ENCODE measurements at places on chromosomes 3 and 15.

DNA sequence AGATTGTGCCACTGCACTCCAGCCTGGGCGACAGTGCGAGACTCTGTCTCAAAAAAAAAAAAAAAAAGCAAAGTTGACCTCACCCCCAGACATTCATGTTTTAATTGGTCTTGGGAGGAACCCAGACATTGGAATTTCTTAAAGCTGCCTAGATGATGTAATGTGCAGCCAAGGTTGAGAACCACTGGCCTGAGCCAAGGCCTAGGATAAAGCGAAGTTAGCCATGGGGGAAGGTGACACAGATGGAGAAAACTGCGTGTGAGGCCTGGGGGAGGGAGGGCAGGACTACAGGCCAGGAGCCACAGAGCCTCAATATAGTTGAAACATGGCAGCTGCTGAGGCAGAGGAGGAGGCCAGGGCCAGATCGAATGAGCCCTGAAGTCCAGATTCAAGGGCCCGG lies 21.0 kb downstream of the GLB1 start:
- DNase-seq = no peak

GRCh38 chr3:98612996-98613517 lies 19.6 kb upstream of the CPOX start:
- DNase-seq = no peak

DNA sequence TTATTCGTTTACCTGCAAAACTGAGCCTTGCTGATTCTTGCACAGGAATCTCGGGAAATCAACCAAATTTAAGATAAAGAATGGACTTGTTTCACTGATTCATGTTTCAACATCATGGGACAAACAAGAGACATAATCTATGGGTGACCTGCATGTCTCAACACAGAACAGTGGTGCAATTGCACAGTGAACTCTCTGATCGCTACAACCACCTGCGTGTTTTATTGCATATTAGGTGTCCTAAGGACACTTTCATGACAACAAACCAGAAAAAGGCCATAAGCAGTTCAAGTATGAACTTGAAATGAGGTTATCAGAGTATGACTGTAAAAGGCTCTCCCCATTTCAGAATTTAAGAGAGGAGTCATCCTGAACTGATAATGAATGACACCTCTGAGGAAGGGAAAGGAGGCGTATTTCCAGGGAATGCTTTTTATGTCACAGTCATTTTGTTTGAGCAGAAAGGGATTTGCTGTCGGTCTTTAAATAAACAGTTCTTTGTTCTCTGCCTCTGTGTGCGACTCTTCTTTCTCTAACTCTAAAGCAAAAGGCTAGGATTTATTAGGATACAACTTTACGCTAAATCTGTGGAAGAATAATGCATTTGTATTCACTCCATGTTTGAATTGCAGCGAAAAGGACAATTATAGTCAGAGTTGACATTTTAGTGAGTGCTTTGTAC lies 167.2 kb downstream of the RBMS3 start:
- DNase-seq = no peak

DNA sequence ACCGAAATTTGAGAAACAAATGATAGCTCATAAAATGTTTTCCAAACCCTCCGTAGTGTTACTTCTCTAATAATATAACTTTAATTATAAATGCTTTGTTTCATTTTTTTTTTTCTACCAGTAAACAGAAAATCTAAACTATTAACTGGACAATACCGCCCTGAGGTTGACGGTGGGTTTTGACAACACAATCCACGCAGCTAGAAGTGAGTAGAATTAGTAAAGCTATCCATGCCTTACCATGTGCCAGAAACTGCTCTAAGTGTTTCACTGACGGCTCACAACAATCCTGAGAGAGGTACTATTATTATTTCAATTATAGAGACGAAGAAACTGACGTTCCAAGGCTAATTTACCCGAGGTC lies 410 bp downstream of the NDUFAF1 start:
- DNase-seq = no peak

GRCh38 chr3:100254168-100254777 lies 6.5 kb upstream of the TBC1D23 start:
- peak; percentile 79 for DNase-seq

GRCh38 chr15:75843678-75844581 lies 683 bp downstream of the UBE2Q2 start:
- DNase-seq = no peak

GRCh38 chr3:155712008-155712407 lies 32.9 kb downstream of the PLCH1 start:
- DNase-seq = no peak

GRCh38 chr3:158313338-158313927 lies 203.5 kb downstream of the RSRC1 start:
- peak; percentile 59 for DNase-seq

GRCh38 chr15:101275018-101275417 lies 2.3 kb downstream of the SELENOS start:
- no peak for DNase-seq

GRCh38 chr3:132549890-132550578 lies 47.0 kb upstream of the ACKR4 start:
- no peak for DNase-seq

- no peak for DNase-seq
Observed at GRCh38 chr3:109070211-109070610, 47.7 kb downstream of the MORC1 start.

DNA sequence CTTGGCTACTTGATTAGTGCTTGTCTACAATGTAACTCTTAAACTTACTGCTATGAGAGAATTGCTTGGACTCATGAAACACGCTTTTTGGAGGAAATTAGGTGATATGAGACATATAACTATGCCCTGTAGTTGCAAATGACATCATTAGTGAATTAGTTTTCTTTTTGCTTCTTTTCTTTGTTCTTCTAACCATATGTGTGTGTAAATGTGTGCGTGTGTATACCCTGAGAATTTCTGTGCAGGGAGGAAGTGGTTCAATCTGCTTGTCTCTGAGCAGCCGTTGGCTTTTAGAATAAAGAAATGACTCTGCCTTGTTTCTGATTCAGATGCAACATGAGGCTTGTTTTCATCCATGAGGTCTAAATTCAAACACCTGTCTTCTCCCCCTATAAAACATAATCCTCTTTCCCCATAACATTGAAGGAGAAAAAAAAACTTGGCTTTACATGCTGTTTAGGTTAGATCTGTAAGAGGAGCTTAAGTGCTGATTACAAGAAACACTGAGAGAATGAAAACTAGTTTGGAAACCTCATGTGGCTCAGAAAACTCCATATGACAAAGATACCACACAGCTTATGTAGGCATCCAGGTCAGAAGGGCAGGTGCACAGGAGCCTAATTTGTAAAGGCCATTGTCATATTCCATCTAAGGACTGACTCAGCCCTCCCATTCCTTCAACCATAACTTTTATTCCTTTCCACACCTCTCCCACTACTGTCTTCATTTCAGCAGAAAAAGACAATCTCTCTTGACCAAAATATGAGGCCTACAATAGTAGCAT lies 30.5 kb upstream of the BLM start:
- DNase-seq = peak; percentile 82

DNA sequence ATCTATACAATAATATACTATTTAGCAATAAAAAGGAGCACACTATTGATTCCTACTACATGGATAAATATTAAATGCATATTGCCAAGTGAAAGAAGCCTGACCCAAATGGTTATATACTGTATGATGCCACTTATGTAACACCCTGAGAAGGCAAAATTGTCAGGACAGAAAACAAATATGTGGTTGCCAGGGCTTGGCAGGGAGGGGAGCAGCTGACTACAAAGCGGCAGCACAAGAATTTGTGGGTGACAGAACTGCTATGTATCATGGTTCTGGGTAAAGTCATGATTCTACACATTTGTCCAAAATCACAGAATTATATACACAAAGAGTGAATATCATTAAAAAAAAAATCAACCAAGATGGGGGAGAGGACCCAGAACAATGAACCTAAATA lies 22.5 kb downstream of the TBC1D2B start:
- DNase-seq = no peak

DNA sequence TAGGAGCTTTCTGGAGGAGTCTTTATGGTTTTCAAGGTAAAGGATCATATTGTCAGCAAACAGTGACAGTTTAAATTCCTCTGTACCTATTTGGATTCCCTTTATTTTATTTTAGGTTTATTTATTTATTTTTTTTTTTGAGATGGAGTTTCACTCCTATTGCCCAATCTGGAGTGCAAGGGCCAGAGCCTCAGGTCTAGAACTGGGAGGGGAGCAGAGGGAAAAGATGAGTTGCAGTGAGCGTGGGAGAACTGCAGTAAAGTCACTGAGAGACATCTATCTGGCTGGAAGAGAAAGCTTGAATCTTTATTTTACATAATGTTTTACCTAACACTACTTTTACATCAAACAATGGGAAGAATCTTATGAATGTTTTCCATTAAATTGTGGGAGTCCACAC lies 49.5 kb upstream of the GK5 start:
- DNase-seq = no peak

DNA sequence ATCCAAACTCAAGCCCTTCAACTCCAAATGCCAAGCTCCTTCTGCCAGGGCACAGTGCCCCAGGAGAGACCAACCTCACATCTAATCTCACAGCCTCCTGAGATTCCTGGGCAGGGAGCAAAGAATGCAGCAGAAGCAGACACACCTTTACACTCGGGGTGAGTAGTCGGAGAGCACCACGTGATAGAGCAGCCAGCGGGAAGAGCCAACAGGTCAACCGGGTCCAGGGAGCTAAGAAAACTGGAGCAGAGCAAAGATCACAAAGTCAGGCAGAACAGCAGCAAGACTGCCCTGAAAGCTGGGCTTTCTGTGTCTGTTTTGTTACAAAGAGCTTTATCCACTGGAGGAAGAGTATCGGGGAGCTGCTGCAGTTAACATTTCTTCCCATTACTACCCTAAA lies 4.2 kb downstream of the B3GALNT1 start:
- no peak for DNase-seq

- no peak for DNase-seq
Observed at GRCh38 chr15:93019090-93019489, 69.9 kb downstream of the RGMA start.

DNA sequence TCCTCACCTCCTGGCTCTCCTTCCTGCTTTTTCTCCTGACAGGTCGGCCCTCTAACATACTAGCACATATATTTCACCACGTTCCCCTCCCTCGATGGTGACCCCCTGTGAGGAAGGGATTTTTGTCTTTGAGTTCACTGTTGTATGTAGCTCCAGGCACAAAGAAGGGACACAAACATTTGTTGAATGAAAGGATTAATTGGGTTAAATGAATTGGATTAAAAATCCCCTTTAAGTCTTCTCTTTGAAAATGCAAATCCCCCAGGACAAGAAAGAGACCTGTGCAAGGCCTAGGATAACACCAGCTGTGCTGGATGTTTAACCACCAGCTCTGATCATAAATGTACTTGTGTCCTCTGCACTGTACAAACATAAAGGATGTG lies 3.3 kb downstream of the CALML4 start:
- DNase-seq = no peak

DNA sequence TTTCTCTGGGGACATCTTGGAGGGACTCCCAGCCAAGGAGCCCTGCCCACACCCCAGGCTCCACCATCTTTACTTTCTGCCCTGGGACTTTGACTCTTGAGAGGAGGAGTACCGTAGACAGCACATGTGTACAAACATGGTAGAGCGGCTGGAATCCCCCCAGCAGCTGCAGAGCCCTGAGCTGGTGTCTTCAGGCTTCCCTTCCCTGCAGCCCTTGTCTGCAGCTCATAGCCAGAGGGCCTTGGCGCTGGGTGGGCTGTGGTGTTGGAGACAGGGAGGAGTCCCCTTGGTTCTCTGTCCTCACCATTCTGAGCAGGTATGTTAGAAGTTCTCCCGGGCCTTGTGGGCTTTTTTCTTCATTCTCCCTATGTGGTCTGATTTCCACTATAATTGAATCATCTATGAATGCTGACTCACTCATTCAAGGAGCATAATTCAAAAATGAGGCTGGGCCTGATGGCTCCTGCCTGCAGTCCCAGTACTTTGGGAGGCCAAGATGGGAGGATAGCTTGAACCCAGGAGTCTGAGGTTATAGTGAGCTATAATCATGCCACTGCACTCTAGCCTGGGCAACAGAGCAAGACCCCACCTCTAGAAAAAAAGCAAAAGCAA lies 97.8 kb upstream of the MEF2A start:
- no peak for DNase-seq

DNA sequence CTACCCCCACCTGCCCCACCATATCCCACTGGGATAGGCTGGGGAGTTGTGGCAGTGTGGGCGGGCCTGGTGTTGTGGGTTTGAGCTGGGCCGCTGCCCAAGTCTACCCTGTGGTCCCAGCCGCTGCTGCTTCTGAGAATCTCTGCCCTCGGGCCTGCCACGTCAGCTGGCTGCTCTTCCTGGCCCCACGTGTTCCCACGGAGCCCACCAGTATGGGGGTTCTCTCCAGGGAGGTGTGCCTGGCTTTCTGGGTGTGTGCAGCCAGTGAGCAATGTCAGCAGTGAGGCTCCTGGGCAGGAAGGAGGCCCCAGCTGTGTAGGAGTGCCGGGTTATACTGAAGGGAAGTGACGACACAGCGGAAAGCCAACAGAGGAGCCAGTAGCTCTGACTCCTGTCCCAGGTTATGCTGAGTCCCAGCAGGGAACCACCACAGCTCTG lies 10.5 kb downstream of the GNAI2 start:
- DNase-seq = peak; percentile 84

- no peak for DNase-seq
Observed at GRCh38 chr3:33473813-33474212, 33.6 kb upstream of the UBP1 start.

GRCh38 chr3:65836047-65836446 lies 202.7 kb downstream of the MAGI1 start:
- DNase-seq = no peak

DNA sequence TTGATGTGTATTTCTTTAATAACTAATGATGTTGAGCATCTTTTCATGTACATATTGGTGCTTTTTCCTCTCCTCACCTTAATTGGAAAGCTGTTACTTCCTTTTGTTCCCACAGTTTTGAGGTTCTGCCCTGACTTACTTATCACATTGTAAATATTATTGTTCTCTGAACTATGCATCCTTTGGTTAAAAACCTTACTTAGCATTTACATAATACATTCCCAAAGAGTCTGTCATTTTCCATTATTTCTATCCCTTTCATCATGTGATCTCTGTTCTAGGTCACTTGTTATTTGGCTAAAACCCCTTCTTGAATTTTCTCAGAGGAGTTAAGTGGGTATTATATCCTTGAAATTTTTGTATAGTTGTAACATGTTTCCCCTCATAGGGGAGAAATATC lies 33.0 kb downstream of the SLC12A6 start:
- DNase-seq = no peak

GRCh38 chr3:130934442-130935089 lies 40.7 kb downstream of the ATP2C1 start:
- no peak for DNase-seq

GRCh38 chr3:45259133-45259532 lies 33.0 kb upstream of the TMEM158 start:
- peak; percentile 31 for DNase-seq

DNA sequence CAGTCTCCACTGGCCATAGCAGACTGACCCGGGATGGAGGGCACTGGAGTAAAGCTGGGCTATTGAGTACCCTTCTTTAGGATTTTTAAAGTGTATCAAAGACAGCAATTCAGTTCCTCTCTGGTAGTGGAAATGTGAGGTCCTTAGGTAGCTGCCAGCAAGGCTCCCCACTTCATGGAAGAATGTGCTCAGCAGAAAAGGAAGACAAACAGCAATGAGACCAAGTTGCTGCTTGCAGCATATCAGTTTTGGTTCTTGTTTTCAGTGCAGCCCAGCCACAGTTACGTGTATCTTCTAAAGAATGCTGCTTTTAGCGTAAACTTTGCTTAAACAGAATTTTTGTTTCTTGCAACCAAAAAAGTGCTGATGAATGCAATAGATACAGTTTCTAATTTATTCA lies 374.0 kb upstream of the CBLB start:
- DNase-seq = no peak
